ENCODE measurements at places on chromosomes 7 and 10. TPM values are rescaled to one million over a fixed set of nuclear protein-coding genes. Genes with fewer than 3 reads are reported as not detected.

Gene TFPI2
- total RNA-seq = 86.1 TPM

Gene FANK1
- total RNA-seq = 24.7 TPM

Gene RNLS
- not detected for total RNA-seq

Gene PRKCQ
- total RNA-seq = 5.3 TPM

Gene AS3MT
- total RNA-seq = 0.22 TPM

Gene TMEM178B
- not detected for total RNA-seq

Gene CYP51A1
- 89.0 TPM for total RNA-seq

Gene GRM8
- total RNA-seq = not detected

Gene RASA4
- 25.5 TPM for total RNA-seq

Gene SPDYE18
- 0.44 TPM for total RNA-seq

Gene NACAD
- total RNA-seq = 0.24 TPM

Gene ZNF365
- 1.8 TPM for total RNA-seq

Gene LAMB1
- total RNA-seq = 236 TPM

Gene CPXM2
- not detected for total RNA-seq

Gene CCZ1B
- total RNA-seq = 106 TPM

Gene TMEM236
- total RNA-seq = 0.20 TPM

Gene ANXA8L1
- total RNA-seq = 185 TPM

Gene PON1
- total RNA-seq = not detected

Gene CYP26C1
- total RNA-seq = 0.60 TPM

Gene MSMB
- not detected for total RNA-seq

Gene ATAD1
- total RNA-seq = 26.3 TPM

Gene CABCOCO1
- total RNA-seq = not detected

Gene SLK
- total RNA-seq = 24.0 TPM

Gene ENO4
- 0.43 TPM for total RNA-seq

Gene CHST3
- 21.3 TPM for total RNA-seq

Gene CDHR3
- total RNA-seq = 8.7 TPM

Gene KNDC1
- total RNA-seq = 1.7 TPM

Gene SFTPA1
- total RNA-seq = not detected

Gene ADD3
- total RNA-seq = 77.7 TPM

Gene TMEM254
- 36.6 TPM for total RNA-seq

Gene H2AZ2
- 354 TPM for total RNA-seq

Gene SPDYE9
- not detected for total RNA-seq

Gene FAM25A
- total RNA-seq = 11.4 TPM

Gene CCDC172
- not detected for total RNA-seq

Gene TAS2R5
- total RNA-seq = 1.1 TPM

Gene ITGB8
- 19.4 TPM for total RNA-seq

Gene SPDYE6
- total RNA-seq = not detected

Gene SUMF2
- 305 TPM for total RNA-seq

Gene AGMO
- not detected for total RNA-seq

Gene HACD1
- 29.6 TPM for total RNA-seq

Gene AKR1C4
- total RNA-seq = not detected
